A549 (cell line): ENCODE measurements at places on chromosomes 7 and 10.

DNA sequence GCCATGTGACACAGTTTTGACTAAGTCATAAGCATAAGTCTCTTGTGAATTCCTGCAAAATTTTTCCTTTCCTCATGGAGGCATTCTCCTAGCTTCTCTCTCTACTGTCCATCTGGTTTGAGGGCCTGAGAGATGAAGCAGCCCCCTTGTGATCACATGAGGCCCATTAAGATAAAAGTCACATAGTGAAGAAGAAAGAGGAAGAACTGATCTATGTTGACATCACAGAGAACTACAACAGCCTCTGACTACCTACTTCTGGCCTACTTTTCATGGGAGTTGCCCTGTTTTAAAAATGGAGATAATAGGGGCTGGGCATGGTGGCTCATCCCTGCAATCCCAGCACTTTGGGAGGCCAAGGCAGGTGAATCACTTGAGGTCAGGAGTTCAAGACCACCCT lies 50.4 kb downstream of the TFEC start:
- no peak for DNase-seq

DNA sequence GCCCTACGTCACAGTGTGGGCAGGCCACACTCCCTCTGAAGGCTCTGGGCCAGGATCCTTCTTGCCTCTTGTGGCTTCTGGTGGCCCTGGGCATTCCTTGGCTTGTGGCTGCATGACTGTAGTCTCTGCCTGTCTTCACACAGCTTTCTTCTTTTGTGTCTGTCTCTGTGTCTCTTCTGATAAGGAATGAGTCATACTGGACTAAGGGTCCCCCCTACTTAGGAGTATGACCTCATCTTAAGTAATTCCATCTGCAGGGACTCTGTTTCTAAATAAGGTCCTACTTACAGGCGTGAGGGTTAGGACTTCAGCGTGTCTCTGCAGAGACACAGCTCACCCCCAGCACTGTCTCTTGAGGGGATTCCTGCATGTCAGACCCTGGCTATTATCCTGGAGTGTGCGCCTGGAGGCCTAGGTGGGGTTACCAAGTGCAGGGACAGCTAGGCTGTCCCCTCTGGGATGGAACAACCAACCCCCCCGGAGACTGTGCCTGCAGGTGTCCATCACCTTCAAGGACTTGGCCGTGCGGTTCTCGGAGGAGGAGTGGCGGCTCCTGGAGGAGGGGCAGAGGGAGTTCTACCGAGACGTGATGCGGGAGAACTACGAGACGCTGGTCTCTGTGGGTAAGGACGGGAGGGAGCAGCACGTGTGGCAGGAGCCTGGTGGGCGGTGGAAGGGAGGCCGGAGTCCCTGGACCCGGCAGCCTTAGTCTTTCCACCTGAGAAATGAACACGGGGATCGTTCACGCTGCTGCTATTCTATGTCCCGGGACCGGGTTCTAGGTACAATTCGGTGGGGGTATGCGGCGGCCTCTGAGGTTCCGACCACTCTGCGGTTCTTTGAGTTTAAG lies 54.1 kb downstream of the ZNF467 start:
- peak; percentile 35 for DNase-seq

GRCh38 chr7:144477348-144477747 lies 73.9 kb upstream of the NOBOX start:
- DNase-seq, result no peak

DNA sequence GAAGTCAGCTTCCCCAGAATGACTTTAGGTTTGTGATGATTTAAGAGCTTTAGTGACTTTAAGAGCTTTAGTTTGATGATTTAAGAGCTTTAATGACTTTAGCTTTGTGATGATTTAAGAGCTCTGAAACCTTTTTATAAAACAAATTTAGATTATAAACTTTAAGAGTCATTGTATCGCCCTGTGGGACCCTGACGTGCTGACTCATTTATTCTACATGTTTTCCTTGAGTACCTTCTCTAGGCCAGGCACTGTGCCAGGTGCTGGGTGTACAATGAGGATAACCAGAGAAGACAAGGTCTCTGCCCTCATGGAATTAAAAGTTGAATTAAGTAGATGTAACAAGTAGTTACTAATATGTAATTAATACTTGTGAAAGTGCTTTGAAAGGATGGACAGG lies 45.4 kb downstream of the CNNM1 start:
- no peak for DNase-seq

DNA sequence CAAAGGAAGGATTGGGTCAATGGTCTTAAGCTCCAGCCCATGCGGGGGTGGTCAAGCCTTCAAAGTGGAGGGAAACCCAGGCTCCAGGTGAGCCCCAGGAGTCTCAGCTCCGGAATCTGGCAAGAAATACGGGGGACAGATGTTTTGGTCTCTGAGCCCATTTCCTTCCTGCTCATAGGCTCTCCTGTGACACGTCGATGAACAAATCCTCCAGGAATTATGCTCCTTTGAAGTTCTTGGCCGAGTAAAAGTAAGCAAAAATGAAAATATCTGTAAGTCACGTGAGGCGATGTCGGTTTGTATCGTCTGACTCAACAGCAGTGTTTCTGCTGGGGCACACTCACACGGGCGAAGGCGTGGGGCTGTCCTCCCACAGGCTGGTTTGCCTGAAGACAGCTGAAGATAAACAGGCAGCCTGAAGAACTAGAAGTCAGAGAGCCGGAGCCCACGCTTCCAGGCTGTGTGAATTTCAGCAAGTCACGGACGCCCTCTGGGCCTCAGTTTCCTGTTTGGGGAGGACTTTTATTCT lies 52.6 kb upstream of the SMNDC1 start:
- peak; percentile 50 for DNase-seq
